ENCODE measurements at places on chromosomes 13 and 19.

- H3K27ac ChIP-seq: no peak overlapping the region
- H3K36me3 ChIP-seq: peaks cover 64% of the 10 kb centered on the region
- peaks cover 4% of the 10 kb centered on the region for H3K27me3 ChIP-seq
- no peak overlapping the region for H3K4me3 ChIP-seq
- DNase-seq: no peak
These were observed 12.6 kb downstream of the RB1 start for GRCh38 chr13:48315969-48316650.

DNA sequence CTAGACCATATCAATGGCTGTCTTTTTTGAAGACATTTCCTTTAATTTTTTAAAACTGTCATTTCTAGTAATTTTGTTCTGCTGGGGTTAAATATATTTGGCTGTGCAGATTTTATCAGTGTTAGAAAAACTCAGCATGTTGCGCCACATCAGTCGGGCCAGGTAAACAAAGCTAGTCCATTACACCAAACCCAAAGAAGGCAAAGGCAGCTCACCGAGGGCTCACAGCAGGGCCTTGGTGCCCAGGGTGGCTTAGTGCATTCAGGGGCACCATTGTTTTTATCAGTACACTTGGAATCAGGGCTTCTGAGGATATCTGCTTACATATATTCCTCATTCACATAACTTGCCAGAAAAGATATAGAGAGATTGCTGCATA lies 22.2 kb downstream of the SPATA13 start:
- peaks cover 34% of the 10 kb centered on the region for H3K4me1 ChIP-seq
- H3K36me3 ChIP-seq: peaks cover 12% of the 10 kb centered on the region
- DNase-seq: no peak
- no peak overlapping the region for H3K4me3 ChIP-seq

GRCh38 chr13:25738342-25739196 lies 313.2 kb downstream of the SHISA2 start:
- peaks cover 5% of the 10 kb centered on the region for H3K27me3 ChIP-seq
- peaks cover 8% of the 10 kb centered on the region for H3K4me1 ChIP-seq
- peak overlapping the region; percentile 22 for H3K4me3 ChIP-seq
- H3K27ac ChIP-seq: peak overlapping the region; percentile 13
- DNase-seq: no peak

DNA sequence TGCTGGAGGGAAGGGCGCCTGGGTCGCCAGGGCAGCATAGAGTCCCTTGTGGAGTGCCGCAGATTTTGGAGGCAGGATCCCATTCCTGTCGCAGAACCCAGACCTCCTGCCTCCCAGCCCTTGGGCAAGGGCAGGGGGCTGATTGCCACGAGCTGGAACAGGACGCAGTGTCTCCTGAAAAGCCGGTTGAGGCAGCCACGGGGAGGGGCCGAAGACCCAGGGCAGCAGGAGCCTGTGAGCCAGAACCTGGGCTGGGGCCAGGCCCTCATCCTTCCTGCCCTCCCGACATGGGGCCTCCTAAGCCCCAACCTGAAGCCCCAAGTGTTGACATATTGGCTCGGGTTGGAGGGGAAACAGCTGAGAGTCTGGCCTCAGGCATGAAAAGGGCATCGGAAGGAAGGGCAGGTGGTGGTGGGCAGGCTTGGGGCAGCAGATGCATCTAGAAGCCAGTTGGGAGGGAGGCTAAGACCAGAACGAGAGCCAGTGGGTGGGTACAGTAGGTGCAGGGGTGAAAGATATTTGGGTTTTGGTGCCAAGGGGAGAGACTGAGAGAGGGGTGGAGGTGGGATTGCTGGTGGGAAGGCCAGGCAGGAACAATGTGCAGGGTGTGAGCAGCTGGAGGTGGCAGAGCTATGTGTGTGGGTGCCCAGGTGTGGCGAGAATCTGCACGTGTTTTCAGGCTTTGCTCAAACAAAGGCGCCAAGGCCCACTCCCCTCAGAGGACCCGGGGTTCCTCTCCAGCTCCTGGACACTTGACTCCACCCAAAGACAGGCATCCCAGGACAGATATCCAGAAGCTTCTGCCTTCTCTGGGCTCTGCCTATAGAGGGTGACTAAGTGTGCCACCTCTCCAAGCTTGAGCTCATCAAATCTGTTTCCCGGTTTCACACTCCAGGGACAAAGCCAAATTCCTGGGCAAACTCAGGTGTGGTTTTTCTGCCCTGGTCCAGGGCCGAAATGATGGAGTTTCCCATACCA lies 1.4 kb upstream of the SBSN start:
- H3K4me3 ChIP-seq: no peak overlapping the region
- H3K27ac ChIP-seq: no peak overlapping the region
- H3K27me3 ChIP-seq: peaks cover 23% of the 10 kb centered on the region
- H3K4me1 ChIP-seq: peaks cover 6% of the 10 kb centered on the region
- DNase-seq: no peak
- H3K36me3 ChIP-seq: no peaks in the 10 kb centered on the region

- H3K27me3 ChIP-seq: no peaks in the 10 kb centered on the region
- H3K36me3 ChIP-seq: no peaks in the 10 kb centered on the region
- H3K27ac ChIP-seq: no peak overlapping the region
- H3K4me3 ChIP-seq: no peak overlapping the region
- no peak for DNase-seq
These were observed 152.0 kb upstream of the IRS2 start for GRCh38 chr13:109938255-109938936.

DNA sequence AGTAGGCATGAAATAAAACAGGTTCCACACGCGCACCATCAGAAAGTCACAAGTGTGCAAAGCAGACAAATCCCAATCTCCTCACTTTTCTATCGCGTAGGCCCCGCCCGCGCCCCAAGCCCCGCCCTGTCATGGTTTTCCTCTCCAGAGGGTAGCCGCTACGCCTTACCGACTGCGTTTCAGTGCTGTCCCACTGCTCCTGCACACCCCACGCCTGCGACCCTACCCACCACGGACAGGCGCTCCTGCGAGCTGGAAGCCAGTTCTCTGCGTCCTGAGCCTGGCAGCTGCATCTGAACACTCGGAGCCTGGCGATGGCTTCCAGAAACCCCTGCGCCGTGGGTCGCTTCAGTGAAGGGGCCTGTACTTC lies 379 bp upstream of the ZNF470 start:
- H3K27ac ChIP-seq: peak overlapping the region; percentile 79
- no peak for DNase-seq
- peak overlapping the region; percentile 93 for H3K4me3 ChIP-seq
- no peaks in the 10 kb centered on the region for H3K27me3 ChIP-seq

- H3K27ac ChIP-seq: no peak overlapping the region
- no peaks in the 10 kb centered on the region for H3K4me1 ChIP-seq
- DNase-seq: no peak
- H3K27me3 ChIP-seq: no peaks in the 10 kb centered on the region
- no peaks in the 10 kb centered on the region for H3K36me3 ChIP-seq
These were observed 11.7 kb downstream of the UGGT2 start for GRCh38 chr13:96041326-96042110.

GRCh38 chr13:91719033-91719432 lies 320.6 kb downstream of the GPC5 start:
- peaks cover 5% of the 10 kb centered on the region for H3K27me3 ChIP-seq
- no peak overlapping the region for H3K27ac ChIP-seq
- peaks cover 2% of the 10 kb centered on the region for H3K4me1 ChIP-seq
- no peaks in the 10 kb centered on the region for H3K36me3 ChIP-seq

DNA sequence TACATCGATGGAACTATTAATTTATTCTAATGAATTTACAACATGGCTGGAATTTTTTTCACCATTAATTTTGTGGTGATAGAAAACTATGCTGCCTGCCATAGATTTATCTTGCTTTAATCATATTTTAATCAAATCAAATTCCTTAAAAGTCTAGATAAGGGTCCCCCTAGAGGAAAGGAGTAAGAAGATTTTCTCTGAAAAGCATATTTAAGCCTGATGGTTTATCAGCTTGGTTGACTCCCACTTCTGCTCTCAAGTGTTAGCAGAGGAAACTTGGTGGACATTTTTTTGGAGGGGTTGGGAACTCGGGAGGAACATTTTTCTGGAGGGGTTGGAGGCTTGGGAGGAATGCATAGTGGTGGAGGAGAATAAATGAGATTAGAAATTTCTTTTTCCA lies 253.3 kb downstream of the KCNRG start:
- H3K4me3 ChIP-seq: no peak overlapping the region
- no peak for DNase-seq

DNA sequence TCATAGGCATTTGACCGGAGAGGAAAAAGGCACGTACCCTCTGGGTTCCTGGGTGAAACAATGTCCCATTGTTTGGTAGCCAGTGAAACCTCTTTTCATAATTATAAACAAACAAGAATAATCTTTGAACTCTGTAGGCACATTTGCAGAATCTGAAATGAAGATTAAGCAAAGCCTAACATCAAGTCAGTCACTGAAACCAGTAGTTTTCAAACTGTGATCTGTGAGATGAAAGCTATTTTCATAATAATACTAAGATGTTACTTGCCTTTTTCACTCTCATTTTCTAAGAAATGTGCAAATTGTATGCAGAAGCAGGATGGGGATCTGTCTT lies 105.4 kb downstream of the WDFY2 start:
- no peak overlapping the region for H3K4me3 ChIP-seq
- H3K4me1 ChIP-seq: peaks cover 5% of the 10 kb centered on the region
- peak overlapping the region; percentile 13 for H3K27ac ChIP-seq
- DNase-seq: no peak

GRCh38 chr13:24187185-24187584 lies 26.7 kb downstream of the SPATA13 start:
- peak; percentile 41 for DNase-seq
- no peak overlapping the region for H3K4me3 ChIP-seq
- H3K4me1 ChIP-seq: peaks cover 40% of the 10 kb centered on the region
- no peaks in the 10 kb centered on the region for H3K27me3 ChIP-seq

GRCh38 chr13:80217614-80218456 lies 123.1 kb downstream of the SPRY2 start:
- H3K36me3 ChIP-seq: no peaks in the 10 kb centered on the region
- DNase-seq: no peak

- H3K27me3 ChIP-seq: no peaks in the 10 kb centered on the region
- peak overlapping the region; percentile 89 for H3K27ac ChIP-seq
- peaks cover 48% of the 10 kb centered on the region for H3K4me1 ChIP-seq
- H3K4me3 ChIP-seq: peak overlapping the region; percentile 74
- no peaks in the 10 kb centered on the region for H3K36me3 ChIP-seq
- DNase-seq: no peak
These were observed 33.6 kb upstream of the UBE2L5 start for GRCh38 chr13:30388406-30389283.

GRCh38 chr13:53200498-53201453 lies 172.2 kb downstream of the OLFM4 start:
- H3K4me3 ChIP-seq: no peak overlapping the region
- H3K36me3 ChIP-seq: no peaks in the 10 kb centered on the region
- peak; percentile 6 for DNase-seq
- peaks cover 8% of the 10 kb centered on the region for H3K27me3 ChIP-seq
- no peaks in the 10 kb centered on the region for H3K4me1 ChIP-seq

- H3K4me3 ChIP-seq: no peak overlapping the region
- H3K4me1 ChIP-seq: no peaks in the 10 kb centered on the region
- H3K36me3 ChIP-seq: no peaks in the 10 kb centered on the region
- no peak overlapping the region for H3K27ac ChIP-seq
These were observed 321.3 kb downstream of the FOXO1 start for GRCh38 chr13:40345149-40345514.

DNA sequence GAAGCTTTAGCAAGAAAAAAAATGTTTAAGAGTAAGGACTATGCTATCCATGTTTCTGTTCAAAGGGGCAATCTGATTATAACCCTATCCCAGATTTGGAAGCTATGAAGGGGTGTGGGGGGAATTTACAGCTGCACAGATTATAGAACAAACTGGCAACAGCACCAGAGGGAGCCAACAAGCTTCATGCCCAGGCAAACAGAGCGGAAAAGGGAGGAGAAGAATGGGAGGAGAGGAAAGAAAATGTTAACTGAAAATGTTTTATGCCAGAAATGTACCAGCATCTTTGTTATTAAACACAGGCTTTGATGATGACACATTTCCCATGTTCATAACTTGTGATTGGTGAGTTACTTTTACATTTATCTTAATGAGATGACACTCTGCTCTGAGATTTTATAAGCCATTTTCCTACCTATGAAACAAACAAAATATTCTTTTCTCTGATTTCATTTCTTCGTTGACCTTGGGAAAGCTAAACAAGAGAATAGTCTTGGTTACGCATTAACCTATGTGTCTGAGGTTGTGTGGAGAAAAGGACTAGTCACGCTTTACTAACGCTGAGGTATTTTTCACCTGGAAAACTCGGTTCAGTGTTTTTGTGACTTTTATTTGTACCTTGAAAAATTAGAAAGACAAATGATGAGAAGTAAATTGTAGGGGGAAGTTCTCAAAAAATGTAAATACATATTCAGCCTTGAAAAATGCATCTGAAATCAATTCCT lies 235.8 kb upstream of the MIR17HG start:
- no peak overlapping the region for H3K27ac ChIP-seq
- H3K4me1 ChIP-seq: no peaks in the 10 kb centered on the region
- no peak for DNase-seq
- H3K4me3 ChIP-seq: no peak overlapping the region
- no peaks in the 10 kb centered on the region for H3K27me3 ChIP-seq
- no peaks in the 10 kb centered on the region for H3K36me3 ChIP-seq

DNA sequence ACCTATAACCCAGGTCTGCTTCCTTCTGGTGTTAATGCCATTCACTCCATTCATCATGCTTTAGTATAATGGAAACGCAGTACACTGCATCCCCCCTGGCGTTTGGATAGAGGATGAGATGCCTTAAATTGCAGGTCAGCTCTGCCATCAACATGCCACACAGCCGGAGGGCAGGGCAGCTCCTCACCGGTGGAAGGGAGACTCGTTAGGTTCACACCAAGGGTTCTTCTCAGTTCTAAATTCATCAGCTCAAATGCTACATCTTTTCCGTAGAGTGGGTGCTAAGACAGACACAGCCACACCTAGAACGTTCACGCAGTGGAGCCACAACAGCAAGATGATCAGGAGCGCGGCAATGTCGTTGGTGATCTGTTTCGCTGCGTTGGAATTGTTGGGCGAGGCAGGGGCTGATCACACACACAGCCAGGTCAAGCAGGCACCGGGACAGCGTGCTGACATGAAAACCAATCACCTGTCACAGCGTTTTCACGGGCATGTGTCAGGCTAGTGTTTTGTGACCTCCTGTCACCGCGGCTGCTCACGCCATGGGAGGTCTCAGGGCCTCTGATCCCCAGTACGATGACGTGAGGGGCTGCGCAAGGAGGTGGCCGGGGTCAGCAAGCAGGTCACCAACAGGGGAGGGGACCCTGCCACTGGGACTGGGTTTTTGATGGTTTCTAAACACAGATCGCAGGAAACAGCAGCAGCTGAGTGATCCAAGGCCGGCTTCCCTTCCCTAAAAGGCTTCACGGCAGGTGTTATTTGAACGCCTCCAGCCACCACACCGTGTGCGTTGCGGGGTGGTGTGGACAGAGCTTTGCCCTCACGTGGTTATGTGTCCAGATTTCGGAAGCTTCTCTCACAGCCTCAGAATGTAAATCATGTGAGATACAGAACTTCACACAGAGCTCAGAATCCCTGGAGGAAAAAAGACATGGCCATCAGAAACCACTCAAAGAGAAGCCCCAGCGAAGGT lies 94.3 kb upstream of the IRS2 start:
- H3K27ac ChIP-seq: no peak overlapping the region
- H3K27me3 ChIP-seq: peaks cover 3% of the 10 kb centered on the region
- H3K4me1 ChIP-seq: no peaks in the 10 kb centered on the region
- H3K4me3 ChIP-seq: no peak overlapping the region
- DNase-seq: no peak
